ENCODE measurements at places on chromosomes 7 and 10.

GRCh38 chr7:100517305-100517704, 21.7 kb upstream of the AGFG2 start:
- no peak for DNase-seq

DNA sequence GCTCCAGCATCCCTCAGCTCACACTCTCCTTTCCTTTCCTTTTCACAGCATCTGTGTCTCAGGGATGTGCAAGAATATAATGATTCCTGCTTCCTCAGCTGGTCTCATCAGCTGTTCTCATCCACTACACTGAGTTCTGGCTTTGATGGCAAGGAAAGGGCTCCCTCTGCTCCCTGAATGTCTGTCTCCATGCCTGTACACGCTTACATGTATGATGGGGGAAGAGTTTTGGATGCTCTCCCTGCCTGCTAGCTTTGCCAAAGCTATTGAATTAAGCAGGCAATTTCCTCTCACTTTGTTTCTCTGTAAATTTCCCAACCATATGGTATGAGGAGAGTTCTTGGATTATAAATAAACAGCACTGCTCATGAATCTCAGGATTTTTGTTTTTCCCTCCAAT, 254.5 kb downstream of the SORCS3 start:
- DNase-seq: no peak

GRCh38 chr10:34920578-34920977, 105.5 kb upstream of the PARD3 start:
- DNase-seq: no peak

- no peak for DNase-seq
These were observed 159.3 kb upstream of the WNT16 start for GRCh38 chr7:121169469-121169868.

GRCh38 chr7:42189535-42189934, 47.5 kb downstream of the GLI3 start:
- DNase-seq: no peak

DNA sequence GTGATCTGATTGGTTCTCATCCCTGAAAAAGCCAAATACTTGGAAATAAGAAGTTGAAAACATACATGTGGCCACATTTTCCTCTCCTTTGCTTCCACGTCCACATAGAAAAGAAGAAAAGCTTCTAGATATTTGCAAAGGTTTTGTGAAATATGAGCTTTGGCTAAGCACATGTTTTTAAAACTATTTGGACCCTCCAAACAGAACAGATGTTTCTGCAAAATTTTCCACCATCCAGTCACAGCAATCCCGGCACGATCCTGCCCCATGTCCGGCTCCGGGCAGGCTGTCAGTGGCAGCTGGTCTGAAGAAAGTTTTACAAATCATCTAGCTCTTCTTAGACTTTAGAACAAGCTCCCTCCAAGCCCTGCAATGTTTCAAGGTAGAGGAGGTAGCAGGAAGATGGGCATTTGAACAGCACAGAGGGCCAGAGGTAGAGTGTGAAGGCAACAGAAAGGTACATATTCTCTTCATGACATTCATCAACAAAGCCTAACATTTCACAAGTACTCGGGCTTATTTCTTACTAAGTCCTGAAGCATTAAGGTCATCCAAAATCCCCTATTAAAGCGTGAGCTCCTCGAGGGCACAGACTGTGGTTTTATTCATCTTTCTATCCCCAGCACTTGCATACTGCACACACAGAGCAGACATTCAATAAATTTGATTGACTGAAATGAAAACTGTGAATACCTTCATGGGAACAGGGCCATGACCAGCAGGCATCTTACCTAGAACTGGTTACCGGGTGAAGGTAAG, 110.1 kb downstream of the JAZF1 start:
- DNase-seq: no peak

DNA sequence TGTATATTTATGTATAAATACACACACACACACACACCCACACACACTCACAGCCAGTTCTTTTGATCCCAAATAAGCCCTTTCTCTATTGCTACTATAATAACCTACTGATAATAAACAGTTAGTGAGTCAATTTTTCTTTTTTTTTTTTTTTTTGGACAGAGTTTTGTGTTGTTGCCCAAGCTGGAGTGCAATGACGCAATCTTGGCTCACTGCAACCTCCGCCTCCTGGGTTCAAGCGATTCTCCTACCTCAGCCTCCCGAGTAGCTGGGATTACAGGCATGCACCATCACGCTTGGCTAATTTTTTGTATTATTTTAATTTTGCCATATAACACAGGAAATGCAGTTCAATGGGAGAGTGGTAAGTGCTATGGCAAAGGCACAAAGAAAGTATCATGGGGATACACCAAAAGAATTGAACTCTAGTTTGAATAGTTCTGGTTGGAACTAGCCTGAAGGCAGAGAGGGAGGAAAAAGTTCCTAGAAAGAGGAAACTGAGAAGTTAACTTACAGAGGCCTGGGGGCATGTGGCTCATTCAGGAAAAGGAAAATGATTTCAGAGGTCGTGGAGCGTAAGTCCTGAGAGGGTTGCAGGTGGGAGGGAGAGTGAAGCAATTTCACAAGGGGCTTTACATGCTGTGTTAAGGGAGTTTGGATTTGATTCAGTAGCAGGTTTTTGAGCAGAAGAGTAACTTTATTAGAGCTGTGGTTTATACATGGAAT, 44.4 kb upstream of the JCAD start:
- no peak for DNase-seq

DNA sequence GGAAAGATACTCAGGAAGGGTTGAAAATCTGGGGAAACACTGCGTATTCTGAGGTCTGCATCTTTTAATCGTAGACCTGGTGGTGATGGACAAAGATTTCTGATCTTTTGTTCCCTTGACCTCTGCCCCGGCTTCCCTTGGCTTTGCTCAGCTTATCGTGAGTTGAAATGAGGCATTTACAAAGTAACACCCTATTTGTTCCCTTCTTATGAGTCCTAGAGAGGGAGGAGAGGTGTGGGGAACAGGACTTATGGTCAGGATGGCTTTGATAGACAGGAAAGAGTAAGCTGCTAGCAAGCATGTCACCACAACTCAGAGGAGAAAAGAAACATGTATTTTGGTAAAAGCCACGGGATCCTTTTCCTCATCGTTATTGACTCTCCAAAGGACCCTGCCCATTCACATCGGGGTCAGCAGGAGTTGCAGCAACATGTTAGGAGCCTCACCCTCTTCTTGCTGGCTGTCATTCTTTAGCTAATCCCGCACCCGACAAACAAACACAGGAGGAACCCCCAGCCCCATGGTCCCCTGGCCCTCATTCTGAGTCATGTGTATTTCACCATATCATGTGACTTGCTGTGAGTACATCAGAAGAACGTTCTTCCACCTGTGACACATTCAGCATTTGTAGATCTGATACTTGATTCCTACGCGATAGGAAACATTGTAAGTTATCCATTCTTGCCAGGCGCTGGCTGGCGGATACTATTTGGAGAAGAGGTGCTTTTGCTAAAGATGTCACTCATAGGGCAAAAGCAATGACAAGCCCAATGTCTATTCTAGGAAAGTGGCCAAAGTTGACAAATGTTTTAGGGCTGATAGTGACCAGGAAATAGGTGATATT, 170.1 kb downstream of the RTKN2 start:
- DNase-seq: no peak

DNA sequence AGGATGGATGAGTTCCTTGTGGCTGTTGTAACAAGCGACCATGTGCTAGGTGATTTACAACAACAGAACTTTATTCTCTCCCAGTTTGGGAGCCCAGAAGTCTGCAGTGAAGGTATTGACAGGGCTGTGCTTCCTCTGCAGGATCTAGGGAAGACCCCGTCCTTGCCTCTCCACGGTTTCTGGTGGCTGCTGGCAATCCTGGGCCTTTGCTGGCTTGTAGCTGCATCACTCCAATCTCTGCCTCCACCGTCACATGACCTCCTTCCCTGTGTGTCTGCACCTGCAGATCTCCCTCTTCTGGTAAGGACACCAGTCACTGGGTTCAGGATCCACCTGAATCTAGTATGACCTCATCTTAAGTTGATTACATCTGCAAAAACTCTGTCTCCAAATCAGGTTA, 115.6 kb downstream of the GLRX3 start:
- DNase-seq: no peak

- DNase-seq: no peak
These were observed 4.5 kb upstream of the NDUFA5 start for GRCh38 chr7:123562121-123562520.

- DNase-seq: no peak
These were observed 24.1 kb upstream of the CRHR2 start for GRCh38 chr7:30706316-30706715.

GRCh38 chr10:116612107-116612769, 8.5 kb upstream of the PNLIPRP2 start:
- DNase-seq: no peak

- no peak for DNase-seq
These were observed 173.2 kb downstream of the RTKN2 start for GRCh38 chr10:62095181-62096122.

GRCh38 chr10:2631557-2632205, 435.7 kb upstream of the PFKP start:
- no peak for DNase-seq

DNA sequence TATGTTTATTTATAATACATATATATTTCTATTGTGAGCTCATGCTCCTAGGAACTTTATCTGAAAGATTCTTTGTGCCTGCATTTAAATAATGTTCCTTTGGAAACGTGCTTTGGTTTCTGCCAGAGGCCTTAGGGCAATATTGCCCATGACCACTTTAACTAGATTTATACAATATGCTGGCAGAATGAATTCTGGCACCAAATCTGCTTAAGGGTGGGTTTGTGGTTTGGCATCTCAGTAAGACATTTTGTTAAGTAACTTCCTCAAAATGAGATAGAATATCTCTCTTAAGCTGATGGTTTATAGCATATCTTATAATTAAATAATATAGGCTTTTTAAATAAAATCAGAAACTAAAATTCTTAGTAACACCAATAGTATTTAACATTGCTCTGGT, 252.9 kb downstream of the RNLS start:
- DNase-seq: peak; percentile 88

GRCh38 chr7:49928787-49929186, 155.3 kb downstream of the VWC2 start:
- no peak for DNase-seq

- no peak for DNase-seq
These were observed at the start of gene PIP for GRCh38 chr7:143131781-143132180. Gene PIP (plus strand): TSS chr7:143132077. CDS start chr7:143132117, 40 bp downstream.

- peak; percentile 78 for DNase-seq
These were observed 9.5 kb downstream of the FAM241B start for GRCh38 chr10:69639291-69640195.
